Fibroblast of villous mesenchyme (primary cell): ENCODE measurements at places on chromosomes 4 and X.

DNA sequence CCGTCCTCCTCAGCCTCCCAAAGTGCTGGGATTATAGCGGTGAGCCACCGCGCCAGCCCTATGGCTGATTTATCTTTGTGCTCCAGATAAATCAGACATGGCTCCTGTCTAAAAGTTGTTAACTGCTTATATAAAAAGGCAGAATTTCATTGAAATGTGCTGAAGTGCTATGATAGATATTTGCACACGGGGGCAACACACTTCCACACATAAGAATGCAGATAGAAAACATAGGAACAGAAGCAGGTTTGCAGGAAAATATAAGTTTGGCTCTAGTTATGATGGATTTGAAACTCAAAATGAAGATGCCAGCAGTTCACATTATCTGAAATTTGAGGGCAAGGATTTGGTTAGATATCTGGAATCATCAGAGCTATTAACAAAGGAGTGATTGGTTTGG is 163.1 kb upstream of the SLITRK2 start:
- no peak for DNase-seq

DNA sequence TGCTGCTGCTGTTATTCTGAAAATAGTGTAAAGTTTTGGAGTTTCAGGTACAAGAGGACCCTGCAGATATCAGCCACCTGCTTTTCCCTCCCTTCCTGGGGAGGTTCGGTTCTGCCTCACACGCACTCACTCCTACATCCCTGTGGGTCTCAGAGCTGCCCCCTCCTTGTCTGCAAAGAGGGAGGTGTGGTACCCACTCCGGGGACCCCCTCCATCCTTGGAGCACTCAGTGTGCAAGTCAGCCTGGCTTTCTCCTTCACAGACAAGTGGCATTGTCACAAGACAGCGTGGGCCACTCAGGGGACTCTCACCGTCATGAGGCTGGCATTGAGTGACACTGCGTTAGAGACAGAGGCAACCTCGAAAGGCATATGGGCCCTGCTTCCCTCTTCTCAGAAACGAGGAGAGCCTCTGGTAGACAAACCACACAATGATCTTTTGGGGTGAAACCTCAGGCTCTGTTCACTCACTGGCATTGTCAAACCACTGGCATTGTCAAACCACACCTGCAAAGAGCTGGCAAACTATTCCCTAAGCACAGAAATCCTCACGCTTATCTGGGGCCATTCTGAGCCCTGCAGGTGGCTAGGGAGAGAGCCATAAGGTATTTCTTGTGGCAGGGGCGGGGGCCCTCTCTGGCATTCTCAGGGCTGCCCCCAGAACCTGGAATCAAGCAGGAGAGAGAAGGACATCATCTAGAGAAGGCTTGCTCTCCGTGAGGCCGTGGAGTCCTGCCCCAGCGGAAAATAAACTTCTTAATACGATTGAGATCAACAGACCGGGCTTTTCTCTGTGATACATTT is 285.0 kb downstream of the SHOX start:
- no peak for DNase-seq

GRCh38 chrX:9860826-9861225 is 74.6 kb downstream of the SHROOM2 start:
- DNase-seq, result no peak

DNA sequence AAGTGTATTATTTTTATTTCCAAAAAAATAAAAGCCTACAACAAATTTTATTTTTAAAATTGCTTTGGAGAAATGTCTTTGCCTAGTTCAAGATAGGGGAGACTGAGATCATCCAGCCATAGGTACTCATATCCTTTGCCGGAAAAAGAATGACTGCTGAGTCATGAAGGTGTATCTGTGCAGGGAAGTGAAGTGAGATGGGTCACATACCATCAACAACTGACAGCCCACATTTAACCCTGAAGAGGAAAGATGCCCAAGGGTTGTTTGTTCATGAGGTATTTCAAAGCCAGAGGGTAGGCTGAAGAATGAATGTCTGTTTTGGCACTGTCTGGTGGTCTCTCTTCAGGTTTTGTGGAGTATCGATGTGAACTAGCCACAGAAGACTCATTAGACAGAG is 106.7 kb upstream of the TTC29 start:
- no peak for DNase-seq

DNA sequence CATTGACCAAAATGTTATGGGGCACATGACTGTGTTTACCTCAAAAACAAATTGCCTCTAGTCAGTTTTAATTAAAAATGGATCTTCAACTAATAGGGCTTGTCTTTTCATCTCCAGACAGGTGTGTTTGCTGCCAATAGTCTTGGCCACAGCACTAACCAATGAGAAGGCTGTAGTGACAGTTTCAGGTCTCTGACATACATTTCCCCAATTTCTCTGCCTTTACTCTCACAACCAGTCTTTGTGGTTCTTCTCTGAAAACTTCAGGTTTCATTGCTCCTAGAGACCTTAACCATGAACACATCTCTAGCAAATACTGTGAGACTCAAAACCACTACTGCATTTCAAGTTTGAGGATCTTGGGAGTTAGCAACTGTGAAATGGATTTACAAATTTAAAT is 3.5 kb upstream of the EDNRA start:
- DNase-seq, result no peak

- DNase-seq, result peak; percentile 21
These were observed 103.6 kb downstream of the SORBS2 start for GRCh38 chr4:185708348-185708747.

DNA sequence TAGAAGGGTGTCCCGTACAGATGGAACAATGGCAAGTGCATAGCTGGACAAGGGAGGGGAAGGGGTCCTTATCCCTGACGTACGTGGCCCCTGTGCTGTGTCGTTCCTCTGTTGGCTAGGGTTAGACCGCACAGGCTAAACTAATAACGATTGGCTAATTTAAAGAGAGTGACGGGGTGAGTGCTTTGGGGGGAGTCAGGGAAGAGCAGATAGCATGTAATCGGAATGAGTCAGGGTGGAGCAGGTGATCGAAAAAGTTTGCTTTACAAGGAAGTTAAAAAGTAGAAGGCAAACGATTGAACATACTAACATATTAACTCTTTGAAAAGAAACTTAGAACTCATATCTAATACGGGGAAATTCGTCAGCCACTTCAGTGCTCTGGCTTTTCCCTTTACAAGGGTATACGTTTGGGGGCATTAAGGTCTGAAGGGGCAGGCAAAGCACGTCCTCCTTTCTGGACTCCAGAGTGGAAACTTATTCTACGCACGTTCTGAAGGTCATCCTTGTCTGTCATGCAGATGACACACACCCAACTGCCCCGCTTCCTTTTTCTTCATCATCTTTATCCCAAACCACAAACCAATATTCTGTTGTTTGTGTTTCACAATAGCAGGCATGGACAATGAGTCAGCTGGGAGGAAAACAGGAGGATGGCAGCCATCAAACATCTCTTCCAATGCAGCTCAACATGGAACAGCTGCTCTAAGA is 10.2 kb upstream of the CRLF2 start:
- DNase-seq, result no peak

GRCh38 chr4:104726002-104726401 is 231.3 kb upstream of the CXXC4 start:
- DNase-seq, result no peak

DNA sequence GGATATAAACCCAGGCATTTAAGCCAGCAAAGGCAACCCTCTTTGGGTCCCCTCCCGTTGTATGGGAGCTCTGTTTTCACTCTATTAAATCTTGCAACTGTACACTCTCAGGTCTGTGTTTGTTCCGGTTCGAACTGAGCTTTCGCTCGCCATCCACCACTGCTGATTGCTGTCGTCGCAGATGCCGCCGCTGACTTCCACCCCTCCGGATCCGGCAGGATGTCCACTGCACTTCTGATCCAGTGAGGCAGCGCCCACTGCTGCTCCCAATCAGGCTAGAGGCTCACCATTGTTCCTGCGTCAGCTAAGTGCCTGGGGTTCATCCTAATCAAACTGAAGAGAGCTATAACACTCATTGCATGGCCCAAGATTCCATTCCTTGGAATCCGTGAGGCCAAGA is 49.2 kb downstream of the ENOPH1 start:
- no peak for DNase-seq

DNA sequence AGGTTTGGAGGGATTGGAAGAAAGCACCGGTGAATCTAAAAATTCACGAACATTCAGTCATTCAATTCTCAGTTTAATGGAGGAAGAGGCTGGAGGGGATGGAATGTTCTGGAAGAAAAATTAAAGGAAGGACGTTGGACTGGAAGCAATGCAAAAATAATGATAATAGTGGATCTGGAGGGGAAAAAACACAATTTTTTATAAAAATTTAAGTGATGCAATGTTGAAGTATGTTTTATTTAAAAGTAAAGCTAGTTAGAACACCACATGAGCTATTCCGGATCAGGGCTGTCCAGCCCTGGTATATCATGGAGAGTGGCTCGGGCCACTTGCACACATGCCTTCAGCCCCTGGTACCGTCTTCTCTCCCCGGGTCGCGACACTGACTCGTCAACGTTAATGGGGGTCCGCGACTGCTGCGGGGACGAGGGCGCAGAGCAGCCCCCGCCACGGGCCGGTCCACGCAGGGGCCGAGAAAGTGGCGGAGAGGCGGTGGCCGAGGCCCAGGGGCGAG is 204.6 kb downstream of the TENM3 start:
- no peak for DNase-seq

GRCh38 chrX:139196890-139197289 is 333.6 kb upstream of the F9 start:
- no peak for DNase-seq

- no peak for DNase-seq
These were observed 70.0 kb upstream of the MSX1 start for GRCh38 chr4:4789462-4789861.

GRCh38 chr4:82125787-82126297 is 247.9 kb downstream of the HNRNPD start:
- no peak for DNase-seq

DNA sequence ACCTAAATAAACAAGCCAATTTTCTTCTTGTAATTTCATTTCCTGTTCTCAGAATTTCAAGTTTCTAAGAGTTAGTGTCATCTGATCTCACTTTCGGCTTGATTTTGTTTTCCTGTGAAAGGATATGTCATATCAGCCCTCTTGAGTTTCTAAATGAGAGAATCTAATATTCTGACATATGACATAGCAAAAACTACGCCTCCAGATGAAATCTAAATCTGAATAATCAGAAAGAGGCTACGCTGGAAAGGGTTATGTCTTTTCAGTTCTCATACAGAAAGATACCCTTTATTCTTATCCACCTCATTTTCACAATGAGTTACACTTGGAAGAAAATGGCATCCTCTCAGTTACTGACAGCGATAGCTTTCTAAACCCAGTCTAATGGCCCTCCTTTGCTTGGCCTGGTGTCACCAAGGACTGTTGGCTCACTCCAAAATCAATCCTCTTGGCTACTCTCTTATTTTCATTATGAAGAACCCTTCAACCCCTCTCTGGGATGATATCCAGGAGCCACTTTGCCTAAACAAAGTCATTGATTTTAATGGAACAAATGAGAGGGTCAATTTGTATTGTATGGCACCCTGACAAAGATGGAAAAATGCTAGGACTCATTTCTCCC is 65.6 kb downstream of the ASB9 start:
- DNase-seq, result no peak

DNA sequence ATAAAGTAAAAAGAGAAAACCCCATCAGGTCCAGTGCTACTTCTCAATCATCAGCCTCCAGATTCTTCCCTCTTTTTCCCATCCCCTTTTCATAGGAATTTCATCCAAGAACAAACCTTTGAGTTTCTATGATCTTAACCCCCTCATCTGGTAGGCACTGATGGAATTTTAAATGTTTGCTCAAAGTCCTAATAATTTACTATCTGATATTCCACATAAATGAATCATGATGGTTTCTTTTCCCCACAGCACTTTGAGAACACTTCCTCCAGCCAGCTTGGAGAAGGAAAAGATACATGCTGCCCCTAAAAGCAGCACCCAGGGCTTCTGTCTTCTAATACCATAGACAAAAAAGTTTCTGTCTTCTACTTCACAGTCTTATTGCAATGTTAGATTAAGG is 19.4 kb upstream of the KLHL8 start:
- no peak for DNase-seq

- DNase-seq, result no peak
These were observed 39.2 kb upstream of the MSMO1 start for GRCh38 chr4:165288226-165288625.

- DNase-seq, result peak; percentile 61
These were observed 74.4 kb downstream of the RNF150 start for GRCh38 chr4:141058591-141059512.

- DNase-seq, result no peak
These were observed 553.5 kb downstream of the SPOCK3 start for GRCh38 chr4:166680796-166681195.

GRCh38 chr4:4402966-4403365 is 16.1 kb downstream of the NSG1 start:
- DNase-seq, result no peak

- DNase-seq, result peak; percentile 29
These were observed 56.3 kb downstream of the CCDC149 start for GRCh38 chr4:24856586-24856985.

- DNase-seq, result no peak
These were observed 192.4 kb upstream of the FSTL5 start for GRCh38 chr4:162356181-162356580.

- DNase-seq, result no peak
These were observed 103.6 kb downstream of the RAPGEF2 start for GRCh38 chr4:159206427-159206871.

DNA sequence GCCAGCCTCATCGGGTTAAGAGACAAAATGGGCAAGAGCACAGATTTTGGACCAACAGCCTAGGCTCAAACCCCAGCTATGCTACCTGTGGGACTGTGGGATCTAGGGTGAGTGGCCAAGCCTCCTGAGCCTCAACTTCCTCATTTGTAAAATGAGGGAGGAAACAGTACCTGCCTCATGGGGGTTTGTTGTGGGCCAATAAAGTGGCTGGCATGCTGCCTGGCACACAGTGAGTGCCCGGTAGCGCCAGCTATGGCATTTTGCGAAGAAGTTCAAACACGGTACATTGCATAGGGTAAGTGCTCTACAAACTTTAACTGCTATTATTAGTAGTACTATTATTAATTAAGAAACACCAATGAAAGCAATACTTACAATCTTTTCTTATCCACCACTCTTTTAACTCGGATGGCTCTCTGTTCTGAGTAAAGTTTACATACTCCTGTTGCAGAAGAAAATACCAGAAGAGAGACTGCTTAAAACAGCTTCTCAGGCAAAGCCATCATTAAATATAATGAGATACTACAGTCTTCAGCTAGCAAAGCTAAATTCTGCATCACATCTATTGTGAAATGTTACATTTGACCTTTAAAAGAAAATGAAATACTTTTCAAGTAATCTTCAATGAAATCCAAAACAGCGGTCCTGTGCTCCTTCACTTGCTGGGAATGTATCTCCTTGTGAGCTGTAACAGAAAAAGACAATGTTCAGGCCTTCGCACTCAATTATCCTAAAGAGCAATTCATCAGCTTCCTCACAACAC is 70.1 kb downstream of the NSG1 start:
- peak; percentile 64 for DNase-seq

- no peak for DNase-seq
These were observed 45.5 kb upstream of the RBPJ start for GRCh38 chr4:26275281-26275680.

GRCh38 chr4:64250061-64250460 is 159.2 kb downstream of the TECRL start:
- DNase-seq, result no peak

- DNase-seq, result peak; percentile 38
These were observed 1.2 kb downstream of the GUCY1A1 start for GRCh38 chr4:155667568-155668511.

- DNase-seq, result no peak
These were observed 36.5 kb downstream of the DCTD start for GRCh38 chr4:182880387-182881356.
